Nasal cavity respiratory epithelium epithelial cell of viscerocranial mucosa (primary cell): ENCODE measurements at places on chromosomes 4 and X. TPM values are rescaled to one million over a fixed set of nuclear protein-coding genes. Genes with fewer than 3 reads are reported as not detected.

The MAGEE1 gene
- 0.34 and 1.6 TPM in 2 replicates for total RNA-seq

The SLC9B1 gene
- 0.14 and 1.4 TPM in 2 replicates for total RNA-seq

The FDCSP gene
- not detected in 2 replicates for total RNA-seq

The MAGEA4 gene
- total RNA-seq, result not detected in 2 replicates

The MAPK10 gene
- total RNA-seq, result 5.1 and 7.9 TPM in 2 replicates

The GUCY1A1 gene
- 1.4 and 1.8 TPM in 2 replicates for total RNA-seq

The OCIAD2 gene
- 188 and 241 TPM in 2 replicates for total RNA-seq

The ART3 gene
- total RNA-seq, result not detected in 2 replicates
